NCI-H526 (cell line): ENCODE measurements at places on chromosomes 4 and X.

GRCh38 chrX:46380148-46380752, 165.0 kb downstream of the ZNF674 start:
- no peak for DNase-seq

- DNase-seq: no peak
These were observed 102.2 kb upstream of the EGFL6 start for GRCh38 chrX:13467243-13467642.

- no peak for DNase-seq
These were observed 76.8 kb downstream of the ENOX2 start for GRCh38 chrX:130826249-130826648.

DNA sequence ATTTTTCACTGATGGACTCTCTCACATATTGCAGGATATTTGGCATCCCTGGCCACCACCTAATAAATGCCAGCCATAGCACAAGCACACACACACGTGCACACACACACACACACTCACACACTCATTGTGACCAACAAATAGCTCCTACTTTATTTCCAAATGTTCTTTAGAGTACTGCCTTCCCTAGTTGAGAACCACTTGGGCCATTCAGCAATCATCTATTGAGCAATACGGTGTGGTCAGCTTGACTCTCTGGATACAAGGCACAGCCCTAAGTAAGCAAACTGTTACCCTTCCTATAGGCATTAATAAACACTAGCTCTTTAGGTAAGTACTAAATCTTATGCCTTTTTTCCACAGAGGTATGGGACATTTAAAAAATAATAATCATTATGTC, 21.1 kb downstream of the CORIN start:
- DNase-seq: no peak

DNA sequence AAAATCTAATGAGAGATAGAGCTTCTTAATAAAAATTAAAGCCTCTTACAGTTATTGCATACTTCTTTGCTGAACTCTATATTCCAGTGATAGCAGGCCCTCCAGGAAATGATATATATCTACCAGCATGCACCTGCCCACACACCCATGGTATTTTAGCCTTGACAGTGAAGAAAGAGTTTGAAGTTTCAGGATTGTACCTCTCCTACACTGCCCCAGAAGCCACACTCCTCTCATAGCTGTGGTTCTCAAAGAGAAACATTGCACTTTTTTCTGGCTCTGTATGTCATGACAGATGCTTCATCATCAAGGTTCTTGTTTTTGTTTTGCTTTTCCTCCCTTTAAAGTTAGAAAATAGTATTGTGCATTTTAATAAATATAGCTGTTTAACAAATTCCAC, 34.0 kb downstream of the INPP4B start:
- DNase-seq: no peak

- DNase-seq: peak; percentile 14
These were observed 624 bp downstream of the BEX5 start for GRCh38 chrX:102154900-102155805.

DNA sequence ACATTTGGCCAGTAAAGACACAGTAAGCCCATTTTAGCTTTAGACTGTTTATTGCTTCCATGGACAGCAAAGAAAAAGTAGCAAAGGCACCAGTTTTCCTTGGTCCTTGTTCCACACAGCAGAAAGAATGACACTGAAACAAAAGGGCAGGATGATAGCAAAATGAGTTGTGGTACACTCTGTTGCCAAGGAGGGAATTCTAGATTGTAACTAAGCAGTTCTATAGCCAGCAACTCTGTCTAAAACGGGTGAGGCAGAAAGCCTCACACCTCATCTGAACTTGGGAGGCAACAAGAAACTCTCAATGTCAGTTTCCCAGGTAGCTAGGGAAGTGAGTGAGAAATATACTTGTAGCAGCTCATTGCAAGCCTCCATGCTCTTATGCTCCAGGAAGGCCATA, 39.2 kb downstream of the BBS12 start:
- no peak for DNase-seq

DNA sequence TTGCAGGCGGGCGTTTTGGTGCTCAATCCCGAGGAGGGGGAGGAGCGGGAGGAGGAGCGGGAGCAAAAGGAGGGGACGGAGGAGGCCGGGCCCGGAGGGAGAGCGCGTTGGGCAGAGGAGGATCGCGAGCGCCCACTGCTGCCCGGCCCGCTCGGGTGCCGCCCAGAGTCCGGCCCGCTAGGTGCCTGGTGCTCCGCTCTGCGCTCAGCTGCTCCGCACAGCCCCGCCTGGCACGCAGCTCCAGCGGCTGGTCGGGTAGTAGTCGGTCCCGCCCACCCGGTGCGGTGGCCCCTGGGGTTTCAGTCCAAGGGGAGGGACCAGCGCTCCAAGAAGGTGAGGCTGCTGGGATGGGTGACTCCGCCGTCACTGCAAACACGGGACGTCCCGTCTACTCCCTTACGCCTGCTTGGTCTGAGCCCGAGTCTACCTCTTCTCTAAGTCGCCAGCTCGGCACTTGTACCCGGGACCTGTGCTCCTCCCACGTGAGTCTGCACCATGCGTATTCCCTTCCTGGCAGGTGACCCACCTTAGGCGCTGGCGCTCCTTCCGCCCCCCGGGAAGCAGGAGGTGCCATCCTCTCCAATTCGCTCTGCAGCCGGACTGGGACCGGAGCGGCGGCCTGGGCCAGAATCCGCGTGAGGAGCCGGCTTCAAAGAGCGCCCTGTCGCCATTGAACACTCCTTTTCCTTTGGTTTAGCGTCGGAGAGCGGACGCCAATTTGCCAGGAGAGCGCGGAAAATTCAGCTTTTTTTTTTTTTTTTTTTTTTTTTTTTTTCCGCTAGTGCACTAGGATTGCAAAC, 405 bp upstream of the HS3ST1 start:
- DNase-seq: peak; percentile 79

- no peak for DNase-seq
These were observed 570.6 kb downstream of the SPRY1 start for GRCh38 chr4:123966990-123967769.

DNA sequence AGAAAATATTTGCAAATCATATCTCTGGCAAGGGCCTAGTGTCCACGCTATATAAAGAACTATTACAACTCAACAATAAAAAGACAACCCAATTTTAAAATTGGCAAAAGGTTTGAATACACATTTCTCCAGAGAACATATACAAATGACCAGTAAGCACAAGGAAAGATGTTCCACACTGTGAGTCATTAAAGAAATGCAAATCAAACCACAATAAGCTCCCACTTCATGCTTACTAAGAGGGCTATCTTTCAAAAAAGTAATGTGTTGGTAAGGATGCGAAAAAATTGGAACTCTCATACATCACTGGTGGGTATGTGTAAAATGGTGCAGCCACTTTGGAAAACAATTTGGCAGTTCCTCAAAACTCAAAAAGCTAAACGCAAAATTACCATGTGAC, 884.0 kb upstream of the INTU start:
- DNase-seq: no peak

DNA sequence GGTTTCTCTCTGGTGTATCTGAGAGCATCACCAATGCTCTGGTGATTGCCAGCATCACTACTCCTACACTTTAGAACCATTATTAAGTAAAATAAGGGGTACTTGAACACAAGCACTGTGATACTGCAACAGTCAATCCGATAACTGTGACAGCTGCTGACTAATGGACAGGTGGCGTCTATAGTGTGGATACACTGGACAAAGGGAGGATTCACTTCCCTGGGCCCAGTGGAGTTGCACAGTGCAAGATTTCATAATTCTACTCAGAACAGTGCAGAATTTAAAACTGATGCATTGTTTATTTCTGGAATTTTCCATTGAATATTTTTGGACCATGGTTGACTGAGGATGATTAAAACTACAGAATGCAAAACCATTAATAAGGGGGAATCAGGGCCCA, 97.8 kb downstream of the SHROOM3 start:
- DNase-seq: no peak

DNA sequence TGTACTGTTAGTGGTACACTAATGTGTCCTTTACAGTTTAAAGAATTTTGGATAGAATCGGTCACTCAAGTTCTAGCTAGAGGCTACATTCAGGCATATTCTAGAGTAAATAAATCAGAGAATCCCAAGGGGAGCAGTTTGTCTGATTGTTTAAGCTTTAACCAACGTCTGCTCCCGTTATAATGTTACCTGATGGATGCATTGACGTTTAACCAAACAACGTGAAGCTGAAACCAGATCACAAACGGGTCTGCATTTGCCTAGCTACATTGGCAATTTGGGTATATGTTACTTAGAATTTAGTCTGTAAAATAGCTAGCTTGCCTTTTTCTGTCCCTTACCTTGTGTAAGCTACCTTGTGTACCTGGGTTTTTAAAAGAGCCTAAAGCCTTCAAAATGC, 1.6 kb downstream of the PI4K2B start:
- peak; percentile 28 for DNase-seq
